ENCODE measurements at places on chromosomes 2 and 18.

- DNase-seq = no peak
Observed at GRCh38 chr2:120641366-120641771, 94.3 kb upstream of the GLI2 start.

DNA sequence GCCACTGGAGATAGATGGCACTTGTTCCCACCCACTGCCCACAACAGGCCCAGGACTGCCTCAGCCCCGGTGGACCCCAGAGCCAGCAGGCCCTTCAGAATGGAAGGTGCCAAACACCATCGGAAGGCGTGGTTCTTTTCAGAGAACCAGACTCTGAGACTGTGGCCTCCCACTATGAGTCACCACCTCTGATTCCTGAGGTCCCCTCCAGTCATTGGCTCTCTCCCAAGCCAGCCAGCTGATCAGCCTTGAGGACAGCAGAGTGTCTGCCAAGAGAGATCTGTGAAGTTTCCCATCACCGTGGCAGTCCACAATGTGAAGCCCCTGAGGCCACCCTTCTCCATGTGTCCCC is 10.4 kb upstream of the MAP3K2 start:
- peak; percentile 30 for DNase-seq

DNA sequence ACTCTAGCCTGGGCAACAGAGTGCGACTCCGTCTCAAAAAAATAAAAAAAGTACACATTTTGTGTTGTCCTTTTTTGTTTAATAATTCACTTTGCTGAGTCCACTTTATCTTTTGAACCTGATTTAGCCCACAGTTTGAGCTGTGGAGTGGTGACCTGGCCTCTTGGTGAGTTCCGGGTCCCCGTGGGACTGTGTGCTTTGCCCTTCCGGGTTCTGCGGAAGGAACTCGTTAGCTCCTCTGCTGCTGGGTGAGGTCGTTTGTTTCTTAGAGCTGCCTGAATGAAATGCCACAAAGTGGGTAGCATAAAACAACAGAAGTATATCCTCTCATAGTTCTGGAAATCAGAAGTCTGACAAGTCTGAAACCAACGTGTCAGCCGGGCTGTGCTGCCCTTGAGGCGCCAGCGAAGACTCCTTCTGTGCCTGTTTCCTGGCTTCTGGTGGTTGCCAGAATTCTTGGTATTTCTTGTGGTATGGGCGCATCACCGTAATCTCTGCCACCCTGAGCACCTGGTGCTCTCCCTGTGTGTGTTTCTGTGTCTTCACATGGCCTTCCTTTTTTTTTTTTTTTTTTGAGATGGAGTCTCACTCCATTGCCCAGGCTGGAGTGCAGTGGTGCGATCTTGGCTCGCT is 3.5 kb downstream of the EFHD1 start:
- no peak for DNase-seq

GRCh38 chr2:109403841-109404201 is 209.9 kb downstream of the SEPTIN10 start:
- DNase-seq = no peak

- DNase-seq = no peak
Observed at GRCh38 chr2:172160839-172161238, 58.1 kb upstream of the DLX2 start.

All from activated CD8-positive, alpha-beta memory T cell treated with anti-CD3 and anti-CD28 coated beads for 4 hours (primary cell).